ENCODE measurements at places on chromosomes 11 and 22. TPM values are rescaled to one million over a fixed set of nuclear protein-coding genes. Genes with fewer than 3 reads are reported as not detected.

GRAP2 gene
- not detected for polyA plus RNA-seq

SF3A1 gene
- 88.3 TPM for polyA plus RNA-seq

RASGRP2 gene
- polyA plus RNA-seq = 0.68 TPM

NUCB2 gene
- 232 TPM for polyA plus RNA-seq

RAB36 gene
- 5.0 TPM for polyA plus RNA-seq

PNPLA2 gene
- polyA plus RNA-seq = 98.1 TPM

SLC29A2 gene
- polyA plus RNA-seq = not detected

FAM89B gene
- 76.3 TPM for polyA plus RNA-seq

TREH gene
- 0.09 TPM for polyA plus RNA-seq

CLMP gene
- polyA plus RNA-seq = 166 TPM

ART1 gene
- polyA plus RNA-seq = not detected

IL17REL gene
- polyA plus RNA-seq = not detected

MS4A12 gene
- not detected for polyA plus RNA-seq

ISX gene
- not detected for polyA plus RNA-seq

RRP7A gene
- polyA plus RNA-seq = 48.2 TPM
